ENCODE measurements at places on chromosomes 5 and 9.

DNA sequence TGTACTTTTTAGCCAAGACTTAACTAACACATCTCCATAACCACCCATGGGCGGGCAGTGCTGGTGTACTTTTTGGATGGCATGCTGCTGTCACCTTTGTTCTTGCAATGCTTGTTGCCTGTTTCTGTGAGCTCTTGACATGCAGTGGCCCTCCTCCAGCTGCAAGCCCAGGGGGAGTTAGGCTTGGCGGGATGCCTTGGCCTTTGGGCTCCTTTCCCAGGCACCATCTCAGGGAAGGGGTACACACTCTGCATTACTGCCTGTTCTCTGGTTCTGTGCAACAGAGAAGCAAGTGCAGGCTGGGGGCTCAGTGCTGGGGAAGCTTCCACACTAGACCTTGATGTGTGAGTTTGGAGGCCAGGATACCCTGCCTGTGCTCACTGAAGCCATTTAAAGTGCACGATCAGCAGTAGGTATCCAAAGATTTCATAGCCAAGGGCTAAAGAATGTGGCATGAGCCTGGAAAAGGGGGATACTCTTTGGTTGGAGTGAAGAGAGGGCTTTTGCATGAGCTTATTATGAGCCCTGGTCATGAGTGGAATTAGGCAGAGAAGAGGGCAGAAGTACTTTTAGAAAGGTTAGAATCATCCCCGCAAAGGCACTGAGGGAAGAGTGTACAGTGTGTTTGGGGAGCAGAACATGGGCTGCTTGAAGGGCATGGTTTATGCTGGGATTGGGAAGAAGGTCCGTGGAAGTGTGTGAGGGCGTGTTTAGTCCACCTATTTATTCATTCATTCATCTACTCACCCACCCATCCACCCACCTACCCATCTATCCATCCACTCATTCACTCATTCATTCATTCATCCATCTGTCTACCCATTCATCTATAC lies 22.5 kb downstream of the PSAT1 start:
- no peak for DNase-seq

DNA sequence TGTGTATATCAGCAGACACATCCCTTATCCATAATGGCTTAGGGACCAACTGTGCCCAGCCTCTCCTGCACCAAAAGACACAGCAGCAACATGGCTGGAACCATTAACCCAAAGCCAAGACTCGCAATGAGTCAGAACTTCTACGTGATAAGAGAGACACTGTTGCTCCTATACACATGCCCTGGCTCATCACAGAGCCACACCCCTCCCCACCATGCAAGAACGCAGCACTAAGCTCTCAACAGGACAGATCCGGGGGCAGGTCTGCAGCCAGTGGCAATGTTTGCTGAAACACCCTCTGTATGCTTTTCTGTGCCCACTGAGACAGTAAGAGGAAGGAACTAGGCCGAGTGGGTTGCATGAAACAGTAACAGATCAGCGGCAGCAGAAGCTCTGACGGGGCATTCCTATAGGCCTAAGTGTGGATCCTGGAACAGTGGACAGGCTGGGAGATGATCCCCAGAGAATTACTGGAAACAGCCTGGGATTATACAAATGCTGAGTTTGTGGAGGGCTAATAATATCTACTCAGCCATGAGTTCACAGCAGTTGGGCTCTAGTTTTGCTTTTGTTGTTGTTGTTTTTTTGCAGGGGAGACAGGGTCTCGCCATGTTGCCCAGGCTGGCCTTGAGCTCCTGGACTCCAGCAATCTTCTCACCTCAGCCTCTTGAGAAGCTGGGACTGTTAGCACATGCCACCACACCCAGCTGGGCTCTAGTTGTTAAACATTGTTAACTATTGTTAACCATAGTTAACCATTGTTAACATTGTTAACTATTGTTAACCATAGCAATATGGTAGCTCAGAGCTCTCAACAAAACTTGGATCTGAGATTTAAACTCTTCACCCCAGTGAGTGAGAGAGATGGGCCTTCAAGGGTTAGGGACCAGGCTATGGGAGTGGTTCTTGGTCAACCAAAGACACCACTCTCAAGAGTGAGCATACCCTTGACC lies 41.0 kb downstream of the B4GALT1 start:
- DNase-seq: no peak

DNA sequence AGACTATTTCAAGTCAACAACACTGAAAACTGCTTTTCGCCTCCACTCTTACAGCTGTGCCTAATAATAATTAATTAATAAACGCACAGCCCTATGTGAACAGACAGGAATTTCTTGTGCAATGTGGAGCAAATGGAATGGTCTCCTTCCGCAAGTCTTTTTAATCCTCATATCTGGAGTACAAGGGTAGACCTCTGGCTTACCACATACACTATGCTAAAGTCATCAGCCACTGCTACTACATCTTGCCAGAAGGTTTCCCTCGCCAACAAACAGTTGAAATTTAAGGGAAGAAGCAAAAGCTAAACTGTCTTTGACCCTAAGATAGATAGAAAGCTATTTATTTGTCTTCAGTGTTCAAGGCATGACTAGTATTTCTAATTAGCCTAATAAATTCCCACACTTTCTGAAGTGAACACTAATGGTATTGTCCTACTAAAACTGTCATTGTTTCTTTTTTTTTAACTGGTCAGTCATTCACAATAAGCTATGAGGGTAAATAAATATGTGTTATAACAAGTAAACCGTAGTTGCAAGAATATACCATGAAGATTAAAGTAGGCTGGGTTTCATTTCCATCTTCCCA lies 63.9 kb downstream of the GOLPH3 start:
- no peak for DNase-seq

GRCh38 chr9:90870621-90871326 lies 69.2 kb downstream of the SYK start:
- no peak for DNase-seq

DNA sequence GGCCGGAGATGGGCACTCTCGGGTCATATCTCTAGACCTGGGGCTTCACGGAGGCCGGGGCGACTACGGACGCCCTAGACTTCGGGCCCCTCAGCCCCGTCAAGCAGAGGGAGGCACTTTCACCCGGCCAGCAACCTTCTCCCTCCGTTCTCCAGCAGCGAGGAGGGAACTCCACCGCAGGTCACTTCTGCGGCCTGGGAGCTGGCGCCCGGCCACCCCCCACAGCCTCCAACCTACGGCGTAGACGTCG lies 201 bp downstream of the DOLK start:
- DNase-seq: no peak

DNA sequence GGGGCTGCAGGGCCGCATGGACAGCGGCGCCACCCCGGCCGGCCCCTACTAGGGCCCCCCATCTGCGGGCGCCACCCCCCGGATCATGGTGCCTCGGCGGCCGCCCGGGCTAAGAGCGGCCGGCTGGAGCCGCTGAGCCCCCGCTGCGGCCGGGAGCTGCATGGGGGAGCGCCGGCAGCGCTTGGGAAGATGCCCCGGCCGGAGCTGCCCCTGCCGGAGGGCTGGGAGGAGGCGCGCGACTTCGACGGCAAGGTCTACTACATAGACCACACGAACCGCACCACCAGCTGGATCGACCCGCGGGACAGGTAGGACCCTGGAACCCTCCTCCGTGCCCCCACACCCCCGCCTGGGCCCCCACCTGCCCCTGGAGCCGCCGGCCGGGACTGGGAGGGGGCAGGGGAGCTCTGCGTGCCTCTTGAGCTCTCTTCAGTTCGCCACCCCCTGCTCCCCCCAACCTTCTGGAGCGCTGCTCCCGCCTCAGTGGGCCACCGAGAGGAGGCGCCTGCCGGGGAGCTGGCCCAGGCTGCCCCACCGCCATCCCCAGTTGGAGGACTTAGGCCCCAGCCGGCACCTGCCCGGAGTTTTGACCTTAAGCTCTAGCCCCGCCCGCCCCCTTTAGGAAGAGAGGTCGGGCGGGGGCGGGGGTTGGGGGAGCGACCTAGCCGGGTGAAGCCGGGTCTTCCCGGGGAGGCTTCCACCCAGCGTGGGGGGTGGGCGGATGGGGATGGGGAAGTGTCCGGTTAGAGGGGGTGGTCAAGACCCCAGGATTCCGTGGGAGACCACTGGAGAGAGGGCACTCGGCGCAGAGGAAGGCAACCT lies 730 bp downstream of the WWC1 start:
- DNase-seq: no peak

- no peak for DNase-seq
These were observed 59.9 kb downstream of the PBX3 start for GRCh38 chr9:125807079-125807478.

GRCh38 chr5:120476063-120476462 lies 12.0 kb downstream of the PRR16 start:
- DNase-seq: no peak

GRCh38 chr5:107563959-107564544 lies 106.7 kb downstream of the EFNA5 start:
- no peak for DNase-seq

DNA sequence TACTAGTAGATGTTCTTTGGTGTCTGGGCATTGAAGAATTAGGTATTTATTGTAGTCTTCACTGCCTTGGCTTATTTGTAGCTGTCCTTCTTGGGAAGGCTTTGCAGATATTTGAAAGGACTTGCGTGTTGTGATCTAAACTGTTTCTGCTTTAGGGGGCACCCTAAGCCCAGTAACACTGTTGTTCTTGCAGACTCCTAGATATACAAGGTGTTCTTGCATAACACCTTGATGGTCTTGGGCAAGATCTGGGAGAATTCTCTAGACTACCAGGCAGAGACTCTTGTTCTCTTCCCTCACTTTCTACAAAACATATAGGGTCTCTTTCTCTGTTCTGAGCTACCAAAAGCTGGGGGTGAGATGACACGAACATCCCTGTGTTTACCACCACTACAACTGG lies 179.1 kb downstream of the FAM170A start:
- no peak for DNase-seq

DNA sequence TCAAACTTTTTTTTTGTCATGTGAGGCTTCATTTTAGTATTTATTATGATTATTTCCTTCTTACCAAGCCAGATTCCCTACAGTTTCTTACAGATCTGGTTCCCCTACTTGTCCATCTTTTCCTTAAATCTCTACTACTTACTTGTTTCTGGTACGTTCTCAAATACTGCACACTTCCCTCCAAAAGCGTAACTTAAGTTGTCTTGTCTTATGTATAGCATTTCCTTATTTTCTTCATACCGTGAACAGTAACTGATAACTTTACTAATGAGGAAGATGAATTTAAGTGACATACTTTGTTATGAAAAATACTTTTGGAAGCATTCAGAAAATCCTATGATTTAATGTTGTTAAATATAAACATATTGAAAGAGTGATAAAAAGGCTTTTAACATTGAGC lies 67.3 kb downstream of the PARP8 start:
- DNase-seq: no peak

GRCh38 chr5:144191531-144191930 lies 20.9 kb downstream of the KCTD16 start:
- DNase-seq: no peak

DNA sequence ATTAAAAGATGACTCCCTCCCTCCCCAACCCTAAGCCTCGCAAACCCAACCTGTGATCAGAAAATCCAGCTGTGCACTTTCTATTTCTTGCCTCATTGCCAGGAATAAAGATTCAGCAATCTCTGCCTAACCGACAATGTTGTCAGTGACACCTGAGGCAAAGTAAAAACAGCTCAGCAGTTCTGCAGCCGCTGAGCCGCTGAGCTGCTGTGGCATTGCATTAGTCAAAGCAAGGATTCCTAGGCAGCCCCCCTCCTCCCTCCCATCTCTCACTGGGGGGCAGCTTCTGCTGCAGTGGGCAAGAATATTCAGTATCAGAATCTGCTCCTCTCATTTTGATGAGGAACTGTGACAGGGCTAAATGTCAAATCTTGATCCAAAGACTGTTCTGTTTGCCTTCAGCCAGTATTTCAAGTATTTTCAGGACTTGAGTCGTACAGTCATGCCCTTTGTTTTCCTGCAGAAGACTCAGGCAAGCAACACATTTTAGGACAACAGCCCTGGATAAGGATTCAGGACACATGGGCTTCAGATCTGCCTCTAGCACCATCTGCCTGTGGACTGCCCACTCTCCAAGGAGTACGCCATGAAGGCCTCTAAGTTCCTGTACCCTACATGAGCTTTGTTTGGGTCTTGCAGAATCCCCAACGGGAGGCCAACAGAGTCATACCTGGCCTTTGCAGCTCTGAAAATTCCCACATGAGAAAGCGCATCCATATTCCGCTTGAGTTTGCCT lies 41.1 kb upstream of the DAP start:
- DNase-seq: no peak

DNA sequence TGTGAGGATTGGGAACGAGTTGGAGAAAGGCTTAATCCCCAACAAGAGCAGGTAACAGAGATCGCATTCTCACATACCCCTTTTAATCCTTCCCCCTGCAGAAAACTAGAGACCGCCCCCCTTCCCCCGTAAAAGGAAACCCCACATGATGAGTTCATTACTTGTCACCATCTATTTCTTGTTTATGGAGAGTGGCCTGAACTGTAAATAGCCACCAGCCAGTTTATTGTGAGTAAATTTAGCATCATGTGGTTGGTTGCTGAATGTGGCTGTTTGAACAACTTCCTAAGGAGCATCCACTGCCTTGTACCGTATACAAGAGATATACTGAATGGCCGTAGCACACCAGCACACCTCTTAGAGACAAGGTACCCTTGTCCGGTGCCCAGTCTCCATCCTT lies 62.1 kb downstream of the TJP2 start:
- DNase-seq: no peak

DNA sequence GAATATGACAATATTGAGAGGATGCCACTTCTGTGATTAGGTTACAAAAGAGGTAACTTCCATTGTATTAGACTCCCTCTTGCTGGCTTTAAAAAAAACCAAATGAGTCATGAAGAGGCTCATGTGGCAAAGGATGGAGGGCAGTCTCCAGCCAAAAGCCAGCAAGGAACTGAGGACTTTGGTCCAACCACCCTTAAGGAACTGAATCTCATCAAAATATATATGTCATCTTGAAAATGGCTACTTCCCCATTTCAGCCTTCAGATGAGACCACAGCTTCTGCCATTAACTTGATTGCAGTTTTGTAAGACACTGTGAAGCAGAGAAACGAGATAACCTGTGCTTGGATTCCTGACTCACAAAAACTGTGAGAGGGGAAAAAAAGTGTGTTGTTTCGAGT lies 15.5 kb upstream of the TRIM32 start:
- no peak for DNase-seq

- no peak for DNase-seq
These were observed 11.3 kb upstream of the SLC34A1 start for GRCh38 chr5:177372910-177373309.

DNA sequence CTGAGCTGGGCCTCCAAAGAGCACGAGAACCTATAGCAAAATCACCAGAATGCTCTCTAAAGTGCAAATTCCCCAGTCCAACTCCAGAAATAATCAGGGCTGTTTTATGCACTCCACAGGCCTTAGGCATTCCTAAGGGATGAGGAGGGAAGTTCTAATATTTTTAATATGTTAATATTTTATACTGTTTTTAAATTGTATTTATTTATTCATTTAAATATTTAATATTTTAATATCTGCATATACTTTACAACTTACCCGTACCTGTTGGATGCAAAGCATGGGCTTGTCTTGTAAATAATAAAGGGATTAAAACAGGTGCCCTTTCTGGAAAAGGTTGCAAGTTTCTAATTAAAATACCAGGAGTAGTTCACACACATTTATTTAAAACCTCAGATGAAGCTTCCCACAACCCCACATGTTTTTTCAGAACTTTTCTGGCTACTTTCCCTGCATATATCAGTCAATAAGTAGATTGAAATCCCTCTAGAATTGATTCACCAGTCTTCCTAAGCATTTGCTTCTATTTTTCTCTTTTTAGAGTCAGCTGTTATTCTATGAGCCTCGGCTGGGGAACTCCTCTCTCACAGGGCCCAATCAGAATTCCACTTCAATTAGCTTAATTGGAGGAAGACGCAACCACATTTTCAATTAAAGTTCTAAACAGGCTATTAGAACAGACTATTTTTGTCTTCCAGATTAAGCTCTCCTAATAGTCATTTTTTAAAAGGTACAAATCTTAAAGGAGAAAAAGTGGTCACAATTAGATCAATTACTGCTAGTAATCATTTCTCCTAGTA lies 140.8 kb downstream of the CDH6 start:
- DNase-seq: no peak

All from epithelial cell of prostate (primary cell).